ENCODE measurements at places on chromosomes 16 and 17. TPM values are rescaled to one million over a fixed set of nuclear protein-coding genes. Genes with fewer than 3 reads are reported as not detected.

COPS3 gene
- total RNA-seq, result 78.5 TPM

- DNase-seq, result peak; percentile 97
These were observed 79.5 kb downstream of the ANKRD11 start for GRCh38 chr16:89410794-89411309.

DNA sequence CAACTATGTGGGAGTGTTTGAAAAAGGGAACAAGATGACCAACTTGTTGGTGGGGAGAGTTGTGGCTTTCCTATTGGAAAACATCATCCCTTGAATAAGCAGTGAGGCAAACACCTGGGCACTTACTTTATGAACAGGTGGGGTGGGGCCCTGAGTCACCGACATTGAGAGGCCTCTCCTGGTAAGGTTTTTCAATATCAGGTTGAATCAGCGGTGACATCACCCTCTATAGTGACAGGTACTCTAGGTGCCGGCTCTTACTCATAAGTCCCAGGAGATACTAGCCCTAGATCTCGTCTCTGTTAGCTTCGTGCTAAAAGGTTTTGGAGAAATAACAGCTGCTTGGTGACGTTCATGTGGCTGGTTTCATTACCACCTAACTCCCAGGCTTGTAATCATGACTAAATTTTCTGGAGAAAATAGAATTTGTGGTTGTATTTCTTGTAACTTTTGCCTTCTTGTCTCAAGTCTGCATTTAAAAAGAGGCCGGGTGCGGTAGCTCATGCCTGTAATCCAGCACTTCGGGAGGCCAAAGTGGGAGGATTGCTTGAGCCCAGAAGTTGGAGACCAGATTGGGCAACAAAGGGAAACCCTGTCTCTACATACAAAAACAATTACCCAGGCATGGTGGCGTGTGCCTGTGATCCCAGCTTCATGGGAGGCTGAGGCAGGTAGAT, 19.3 kb downstream of the CDH1 start:
- DNase-seq, result no peak

SMIM22 gene
- total RNA-seq, result not detected

- DNase-seq, result peak; percentile 71
These were observed 479.1 kb downstream of the SLC39A11 start for GRCh38 chr17:72613396-72613795.

DNA sequence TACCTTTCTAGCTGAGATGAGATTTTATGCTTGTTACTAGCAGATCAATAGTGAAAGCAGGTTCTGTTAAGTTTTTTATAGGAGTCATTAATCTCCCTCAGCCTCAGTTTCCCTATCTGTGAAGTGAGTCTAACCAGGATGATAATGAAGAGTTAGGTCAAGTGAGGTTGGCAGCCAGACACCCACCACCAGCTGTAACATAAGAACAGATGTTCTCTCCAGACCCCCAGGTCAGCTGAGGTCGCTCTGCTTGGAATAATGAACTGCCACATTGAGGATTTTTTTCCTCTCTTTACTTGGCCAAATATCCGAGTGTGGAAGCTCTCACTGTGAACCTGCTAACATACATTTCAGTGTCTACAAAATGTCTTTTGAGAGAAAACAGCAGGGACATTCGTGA, 389.6 kb downstream of the WWOX start:
- no peak for DNase-seq

- no peak for DNase-seq
These were observed 24.0 kb downstream of the ADGRG5 start for GRCh38 chr16:57566436-57566835.

ZNF500 gene
- total RNA-seq, result 16.2 TPM

PNMT gene
- not detected for total RNA-seq

DNA sequence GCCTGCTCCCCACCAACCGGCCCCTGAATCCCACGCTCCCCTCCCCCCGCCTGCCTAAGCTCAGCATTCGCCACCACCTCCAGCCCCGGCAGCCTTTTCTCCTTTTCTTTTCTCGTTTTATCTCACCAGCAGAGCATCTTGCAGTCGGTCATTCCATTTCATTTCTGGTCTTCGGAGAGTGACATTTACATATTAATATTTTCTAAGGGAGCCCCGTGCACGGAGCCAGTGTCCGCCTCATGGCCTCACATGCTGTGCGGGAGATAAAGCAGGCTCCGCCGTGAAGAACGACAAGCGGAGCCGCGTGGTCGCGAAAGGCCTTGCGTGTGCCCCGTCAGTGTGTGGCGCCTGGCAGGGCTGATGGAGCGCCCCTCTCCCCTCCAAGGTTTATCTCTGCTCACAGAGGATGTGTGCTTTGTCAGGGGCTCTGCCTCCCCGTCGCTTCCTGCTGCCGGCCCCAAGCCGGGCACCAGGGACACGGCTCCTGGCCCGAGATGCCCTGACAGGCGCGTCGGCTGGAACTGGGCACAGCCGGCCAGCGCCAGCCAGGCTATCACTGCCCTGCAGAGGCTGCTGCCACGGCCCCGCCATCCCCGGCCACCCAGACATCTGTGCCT, 95.5 kb upstream of the GSE1 start:
- DNase-seq, result no peak

DNA sequence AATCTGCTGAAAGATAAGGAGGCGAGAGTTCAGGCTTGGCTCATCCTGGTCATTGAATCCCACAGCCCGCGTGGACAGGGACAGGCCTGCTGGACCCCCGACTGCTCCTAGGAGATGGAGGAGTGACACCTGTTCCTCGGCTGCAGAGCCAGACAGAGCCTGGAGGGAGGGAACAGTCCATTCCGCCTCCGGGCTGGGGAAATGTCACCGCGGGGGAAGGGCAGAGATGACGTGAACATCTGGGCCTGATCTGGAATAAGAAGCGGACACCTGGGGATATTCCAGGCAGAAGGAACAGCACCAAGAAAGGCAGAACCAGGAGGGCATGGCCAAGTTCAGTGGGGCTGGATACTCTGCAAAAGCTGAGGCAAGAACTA, 1.5 kb downstream of the ZNF747 start:
- DNase-seq, result peak; percentile 67

GRCh38 chr17:82419540-82419939, 1.2 kb upstream of the OGFOD3 start:
- DNase-seq, result no peak

- DNase-seq, result no peak
These were observed 7.0 kb downstream of the P2RX1 start for GRCh38 chr17:3909257-3909656.

KLHDC4 gene
- 22.1 TPM for total RNA-seq

TBC1D28 gene
- not detected for total RNA-seq

RDM1 gene
- 0.36 TPM for total RNA-seq

- no peak for DNase-seq
These were observed 76.9 kb upstream of the CLEC18A start for GRCh38 chr16:69874271-69874670.

GRCh38 chr17:17017343-17018014, 24.8 kb upstream of the MPRIP start:
- DNase-seq, result peak; percentile 21

DNA sequence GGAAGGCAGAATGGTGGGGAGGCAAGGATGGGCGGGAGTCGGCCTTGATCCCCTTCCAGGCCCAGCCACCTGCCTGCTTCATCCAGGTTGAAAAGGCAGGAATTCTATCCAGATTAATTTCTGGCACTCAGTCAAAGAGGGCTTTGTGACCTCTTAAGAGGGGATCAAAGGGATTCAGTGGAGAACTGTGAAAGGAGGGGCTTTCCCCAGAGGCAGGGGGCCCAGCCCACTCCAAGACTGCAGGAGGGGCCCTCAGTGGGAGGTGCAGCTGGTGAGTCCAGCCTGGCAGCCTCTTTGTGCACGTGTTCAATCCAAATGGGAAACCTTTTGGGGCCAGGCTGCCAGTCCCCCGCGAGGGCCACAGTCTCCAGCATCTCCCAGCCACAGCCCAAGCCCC, 148.5 kb upstream of the PLCG2 start:
- no peak for DNase-seq

DNA sequence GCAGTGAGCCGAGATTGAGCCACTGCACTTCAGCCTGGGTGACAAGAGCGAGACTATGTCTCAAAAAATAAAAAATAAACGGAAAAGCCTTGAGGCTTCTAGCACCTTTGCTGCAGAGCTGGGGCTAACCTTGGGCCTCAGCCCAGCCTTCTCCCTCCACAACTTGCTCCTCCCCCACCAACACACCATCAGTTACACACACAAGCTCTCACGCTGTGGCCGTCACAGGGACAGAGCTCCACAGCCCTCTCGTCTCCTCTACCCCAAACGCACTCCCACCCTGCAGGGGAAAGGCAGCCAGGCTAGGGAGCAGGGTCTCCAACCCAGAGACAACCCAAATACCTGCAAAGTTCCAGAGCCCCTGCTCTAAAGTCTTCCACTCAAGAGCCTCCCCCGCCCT, 22.0 kb upstream of the MRPS23 start:
- DNase-seq, result no peak

DNA sequence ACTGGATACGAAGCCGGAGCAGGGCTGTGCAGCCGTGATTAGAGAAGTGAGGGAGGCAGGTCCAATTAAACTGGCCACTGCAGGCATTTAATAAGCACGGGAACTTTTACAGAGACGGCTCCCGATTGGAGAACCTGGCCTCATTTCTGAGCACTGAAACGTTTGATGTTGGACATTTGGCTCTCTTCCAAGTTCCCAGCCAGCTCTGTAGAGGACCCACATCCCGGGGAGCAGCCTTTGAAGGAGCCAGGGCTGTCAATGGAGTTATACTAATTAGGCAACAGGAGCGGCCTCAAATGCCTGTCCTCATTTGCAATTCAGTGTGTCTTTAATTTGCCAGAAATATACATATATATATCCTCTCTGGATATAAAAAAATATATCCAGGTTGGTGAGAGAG, 499.4 kb upstream of the C16orf82 start:
- DNase-seq, result no peak

GRCh38 chr17:75012346-75013091, at the start of gene MRPL58:
Gene MRPL58, plus strand, starts transcription at chr17:75012670. Its CDS starts 17 bp downstream, at chr17:75012687.
- DNase-seq, result peak; percentile 97

DNA sequence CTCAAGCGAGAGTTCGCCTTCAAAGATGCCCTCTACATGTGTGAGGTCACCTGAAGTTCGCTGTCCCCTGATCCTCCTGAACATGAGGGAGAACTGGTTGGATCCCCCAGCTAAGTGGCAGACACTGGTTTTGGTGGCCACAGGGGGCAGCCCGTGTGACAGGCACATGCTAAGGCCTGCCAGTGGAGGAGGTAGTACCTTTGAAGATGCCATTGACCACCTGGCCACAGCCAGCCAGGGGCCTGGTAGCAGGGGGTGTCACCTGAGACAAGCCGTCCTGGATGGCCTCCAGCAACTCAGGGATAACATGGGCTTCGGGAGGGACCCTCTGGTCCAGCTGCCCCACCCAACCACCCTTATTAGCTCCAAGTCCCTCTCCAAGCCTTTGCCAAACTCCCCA, 7.3 kb upstream of the ALDH3A1 start:
- peak; percentile 14 for DNase-seq

AARS1 gene
- total RNA-seq, result 213 TPM

DNA sequence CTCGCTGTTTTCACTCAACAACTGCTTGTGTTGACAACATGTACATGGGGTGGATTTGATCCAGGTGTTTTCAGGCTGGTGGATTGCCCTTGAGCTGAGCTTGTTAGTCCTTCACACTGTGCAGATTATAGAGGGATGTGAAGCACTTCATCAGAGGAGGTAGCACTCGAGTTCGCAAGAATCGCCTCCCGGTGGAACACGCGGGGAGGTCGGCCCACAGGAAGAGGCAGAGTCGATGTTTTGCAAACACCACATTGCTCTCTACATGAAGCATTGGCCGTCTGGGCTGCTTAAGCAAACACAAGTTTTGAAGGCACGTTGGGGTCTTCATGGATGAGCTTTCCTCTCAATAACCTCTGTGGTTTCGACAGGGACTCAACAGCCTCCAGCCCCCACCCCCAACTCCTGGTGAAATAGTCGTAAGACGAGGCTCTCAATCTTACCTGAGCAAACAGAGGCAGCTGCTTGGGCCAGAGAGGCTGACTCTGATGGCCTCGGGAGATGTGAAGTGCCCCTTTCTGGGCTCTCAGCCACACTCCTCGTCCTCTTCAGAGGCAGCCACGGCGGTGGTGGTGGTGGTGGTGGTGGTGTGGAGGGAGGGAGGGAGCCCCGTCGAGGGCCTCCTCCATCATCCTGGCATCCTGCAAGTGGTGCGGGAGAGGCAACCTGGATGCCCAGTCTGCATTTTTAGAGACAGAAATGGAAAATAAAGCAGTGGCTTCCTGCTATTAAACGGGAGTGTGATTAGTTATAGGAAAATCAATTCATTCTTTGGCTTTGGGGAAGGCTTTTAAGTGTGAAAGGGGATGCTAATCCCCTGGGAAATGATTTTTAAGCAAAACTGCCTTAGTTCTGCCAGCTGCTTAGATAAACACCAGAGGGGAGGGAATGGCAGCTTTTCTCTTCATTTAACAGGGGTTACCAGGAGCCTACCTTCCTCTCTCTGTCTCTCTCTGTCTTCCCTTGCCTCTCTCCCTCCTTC, 552.5 kb upstream of the EEF2KMT start:
- no peak for DNase-seq

GRCh38 chr16:68972013-68972412, 128.7 kb downstream of the TANGO6 start:
- DNase-seq, result no peak

- DNase-seq, result peak; percentile 73
These were observed 2.9 kb upstream of the THRA start for GRCh38 chr17:40059729-40060475.

ACACA gene
- 86.6 TPM for total RNA-seq

CNEP1R1 gene
- total RNA-seq, result 27.1 TPM

TMC8 gene
- not detected for total RNA-seq

- DNase-seq, result no peak
These were observed 211.4 kb upstream of the CDH11 start for GRCh38 chr16:65333283-65333682.

DNA sequence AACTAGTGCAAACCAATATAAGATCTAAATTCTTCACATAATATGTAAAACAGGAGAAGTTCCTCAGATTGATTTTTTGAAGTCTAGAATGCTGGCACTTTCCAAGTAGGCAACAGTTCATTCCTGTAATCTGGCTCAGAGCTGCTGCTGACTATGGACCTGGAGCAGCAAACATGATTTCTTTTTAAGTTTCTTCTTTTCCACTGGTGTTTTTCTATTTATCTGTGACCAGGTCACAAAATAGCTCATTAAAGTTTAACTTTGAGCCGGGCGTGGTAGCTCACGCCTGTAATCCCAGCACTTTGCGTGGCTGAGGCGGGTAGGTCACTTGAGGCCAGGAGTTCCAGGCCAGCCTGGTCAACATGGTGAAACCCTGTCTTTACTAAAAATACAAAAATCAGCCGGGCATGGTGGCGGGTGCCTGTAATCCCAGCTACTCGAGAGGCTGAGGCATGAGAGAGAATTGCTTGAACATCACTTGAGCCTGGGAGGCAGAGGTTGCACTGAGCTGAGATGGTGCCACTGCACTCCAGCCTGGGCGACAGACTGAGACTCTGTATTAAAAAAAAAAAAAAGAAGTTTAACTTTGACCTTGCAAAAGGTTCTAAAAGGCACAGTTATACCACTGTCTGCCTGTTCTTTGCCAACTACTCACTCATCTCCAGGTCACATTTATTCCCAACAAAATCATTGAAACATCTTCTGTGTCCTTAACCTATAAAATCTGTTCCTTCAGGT, 29.4 kb upstream of the SLC13A2 start:
- DNase-seq, result no peak

ZNF768 gene
- 25.0 TPM for total RNA-seq

All from osteoblast (primary cell).